ENCODE measurements at places on chromosomes 6 and 20.

DNA sequence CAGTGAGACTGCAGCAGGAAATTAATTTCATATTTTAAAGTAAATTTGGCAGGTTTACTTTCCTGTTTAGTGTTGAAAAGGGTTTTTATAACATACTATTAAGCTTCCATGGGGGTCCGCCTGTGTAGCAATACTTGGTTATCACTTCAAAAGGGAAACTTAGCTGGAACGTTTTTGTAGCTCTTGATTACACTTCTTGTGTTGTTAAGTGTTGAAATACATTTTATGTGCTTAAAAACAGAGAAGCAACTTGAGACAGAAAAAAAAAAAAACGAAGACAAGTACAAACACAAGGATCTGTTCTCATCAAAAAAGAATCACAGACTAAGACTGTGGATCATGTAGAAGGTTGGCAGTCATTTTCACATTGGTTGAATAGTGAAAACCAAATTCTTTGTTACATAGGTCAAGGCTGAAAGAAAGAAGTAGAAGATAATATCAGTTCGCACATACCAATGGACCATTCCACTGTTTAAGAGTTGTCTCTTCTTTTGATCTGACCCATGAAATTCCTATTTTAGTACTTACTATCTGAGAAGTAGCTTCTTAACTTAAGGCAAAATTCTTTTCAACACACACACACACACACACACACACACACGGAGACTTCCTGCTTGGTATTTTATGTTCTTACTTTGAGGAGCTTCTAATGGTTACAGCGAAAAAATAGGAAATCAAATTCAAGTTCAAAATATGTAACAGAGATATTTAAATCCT is 113.9 kb upstream of the SLC35B3 start:
- no peak for DNase-seq

GRCh38 chr6:19879663-19880062 is 42.5 kb downstream of the ID4 start:
- DNase-seq, result no peak

- no peak for DNase-seq
Measured at GRCh38 chr20:60632391-60633262, 619.4 kb upstream of the CDH4 start.

- DNase-seq, result no peak
Measured at GRCh38 chr6:221531-222349, 70.5 kb upstream of the DUSP22 start.

DNA sequence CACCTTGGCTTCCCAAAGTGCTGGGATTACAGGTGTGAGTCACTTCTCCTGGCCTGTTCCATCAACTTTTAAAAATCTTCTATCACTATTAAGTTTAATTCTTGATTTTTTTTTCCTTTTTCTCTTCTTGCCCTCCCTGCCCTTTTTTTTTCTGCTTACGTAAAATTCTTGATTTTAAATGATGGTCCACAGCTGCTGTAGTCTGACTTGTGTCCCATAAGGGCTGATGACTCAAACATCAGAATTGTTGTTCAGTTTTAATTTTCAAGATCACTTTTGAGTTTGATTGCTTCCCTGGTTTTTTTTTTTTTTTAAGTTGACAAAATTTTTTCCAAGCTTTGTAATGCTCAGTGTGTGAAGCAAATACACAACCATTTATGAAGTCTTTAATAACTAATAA is 61.9 kb downstream of the CBFA2T2 start:
- DNase-seq, result no peak
